ENCODE measurements at places on chromosomes 1 and 21.
A peak's percentile ranks its signal among the peaks of the same experiment; 100 is the strongest.

GRCh38 chr1:198455966-198456365 lies 84.5 kb downstream of the ATP6V1G3 start:
- DNase-seq, result no peak

- DNase-seq, result no peak
These were observed 13.3 kb downstream of the ARHGEF19 start for GRCh38 chr1:16199157-16199501.

- DNase-seq, result no peak
These were observed 39.7 kb downstream of the EIF2B3 start for GRCh38 chr1:44946725-44947062.

DNA sequence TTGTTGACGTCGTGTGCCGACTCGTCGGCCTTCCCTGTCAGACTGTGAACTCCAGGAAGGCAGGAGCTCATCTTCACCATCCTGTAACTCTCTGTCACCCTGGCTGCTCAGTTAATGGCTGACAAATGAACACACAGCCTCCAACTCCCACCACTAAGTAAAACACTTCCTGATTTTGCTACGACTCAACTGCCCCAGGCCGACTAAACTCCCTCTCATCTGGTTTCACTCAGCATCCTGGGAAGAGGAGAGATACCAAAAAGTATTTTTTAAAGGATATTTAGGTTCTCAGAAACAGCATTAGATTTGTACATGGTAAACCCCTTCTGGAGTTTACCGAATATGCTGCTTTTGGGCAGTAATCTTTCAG lies 18.2 kb upstream of the LHX4 start:
- no peak for DNase-seq

DNA sequence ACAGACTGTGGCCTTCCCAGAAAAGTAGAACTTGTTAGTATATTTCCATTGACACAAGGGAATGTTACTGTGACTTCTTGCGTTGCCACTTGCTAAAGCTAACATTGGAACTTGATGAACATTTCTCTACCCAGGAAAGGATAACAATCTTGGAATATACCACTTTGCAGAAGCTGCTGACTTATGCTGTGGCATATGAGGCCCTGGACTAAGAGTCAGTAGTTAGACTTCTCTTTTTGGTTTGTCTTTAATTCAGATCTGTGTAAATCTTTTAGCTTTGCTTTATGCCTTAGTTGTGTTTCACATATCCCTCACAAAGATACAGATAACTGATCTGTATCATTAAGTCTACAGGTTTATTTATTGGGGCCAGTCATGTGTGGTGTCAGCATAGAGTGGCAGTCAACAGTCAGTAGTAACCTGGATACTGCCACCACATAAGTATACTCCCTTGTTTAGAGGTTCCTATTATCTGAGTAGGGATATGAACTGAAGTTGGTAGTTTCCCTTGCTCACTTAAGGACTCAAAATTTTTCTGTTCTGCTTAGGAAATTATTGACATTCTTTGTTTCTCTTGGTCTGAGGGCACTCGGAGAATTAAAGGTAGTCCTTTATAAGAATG lies 14.7 kb downstream of the RNF2 start:
- DNase-seq, result no peak

DNA sequence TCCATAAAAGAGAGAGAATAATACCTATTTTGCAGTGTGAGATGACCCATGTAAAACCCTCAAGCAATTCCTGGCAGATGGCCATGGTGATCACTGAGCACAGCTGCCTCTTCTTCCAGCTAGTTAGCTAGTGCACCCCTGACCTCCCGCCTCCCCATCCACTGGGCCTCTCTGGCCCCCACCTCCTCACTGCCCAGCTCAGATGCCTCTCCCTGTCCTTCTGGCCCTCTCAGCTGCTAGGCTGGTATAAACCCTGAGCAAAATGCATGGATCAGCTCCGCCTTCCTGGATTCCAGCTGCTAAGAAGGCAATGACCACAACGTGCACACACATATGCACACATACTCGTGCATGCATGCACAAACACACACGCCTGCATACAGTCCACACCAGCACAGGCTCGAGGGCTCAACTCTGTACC lies 117.2 kb downstream of the DMRTB1 start:
- no peak for DNase-seq

DNA sequence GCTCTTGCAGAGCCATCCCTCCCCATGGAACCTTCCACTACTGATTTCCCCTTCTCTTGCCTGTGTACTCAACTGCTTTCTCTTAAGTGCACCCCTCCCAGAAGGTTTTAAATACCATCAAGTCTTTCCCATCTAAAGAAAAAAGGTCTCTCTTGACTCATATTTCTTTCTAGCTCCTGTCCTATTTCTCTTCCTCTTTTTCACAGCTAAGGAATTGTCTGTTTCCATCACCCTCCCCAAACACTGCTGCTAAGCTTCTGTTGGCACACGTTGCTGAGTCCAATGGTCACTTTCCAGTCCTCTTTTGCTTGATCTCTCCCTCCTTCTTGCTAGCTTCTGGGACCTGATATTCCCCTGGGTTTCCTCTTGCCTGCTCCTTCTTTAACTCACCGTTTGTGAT lies 13.3 kb upstream of the GNL2 start:
- no peak for DNase-seq

DNA sequence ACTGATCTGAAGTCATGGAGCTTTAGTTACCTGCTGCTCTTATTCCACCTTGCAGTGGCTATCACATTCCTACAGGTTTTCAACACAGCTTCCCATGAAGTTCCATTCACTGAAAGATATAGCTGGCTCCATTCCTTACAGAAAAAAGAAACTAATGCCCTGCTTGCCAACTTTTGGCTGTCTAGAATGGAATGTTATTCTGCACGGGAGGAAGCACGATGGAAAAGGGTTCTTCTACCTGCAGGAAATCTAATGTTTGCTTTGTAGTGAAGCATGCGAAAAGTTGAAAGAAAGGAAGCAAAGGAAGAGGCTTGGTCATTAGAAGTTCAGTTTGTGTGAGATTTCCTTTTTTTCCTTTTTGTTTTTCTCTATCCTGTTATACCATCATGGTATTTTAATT lies 32.6 kb downstream of the GIPC2 start:
- DNase-seq, result no peak

DNA sequence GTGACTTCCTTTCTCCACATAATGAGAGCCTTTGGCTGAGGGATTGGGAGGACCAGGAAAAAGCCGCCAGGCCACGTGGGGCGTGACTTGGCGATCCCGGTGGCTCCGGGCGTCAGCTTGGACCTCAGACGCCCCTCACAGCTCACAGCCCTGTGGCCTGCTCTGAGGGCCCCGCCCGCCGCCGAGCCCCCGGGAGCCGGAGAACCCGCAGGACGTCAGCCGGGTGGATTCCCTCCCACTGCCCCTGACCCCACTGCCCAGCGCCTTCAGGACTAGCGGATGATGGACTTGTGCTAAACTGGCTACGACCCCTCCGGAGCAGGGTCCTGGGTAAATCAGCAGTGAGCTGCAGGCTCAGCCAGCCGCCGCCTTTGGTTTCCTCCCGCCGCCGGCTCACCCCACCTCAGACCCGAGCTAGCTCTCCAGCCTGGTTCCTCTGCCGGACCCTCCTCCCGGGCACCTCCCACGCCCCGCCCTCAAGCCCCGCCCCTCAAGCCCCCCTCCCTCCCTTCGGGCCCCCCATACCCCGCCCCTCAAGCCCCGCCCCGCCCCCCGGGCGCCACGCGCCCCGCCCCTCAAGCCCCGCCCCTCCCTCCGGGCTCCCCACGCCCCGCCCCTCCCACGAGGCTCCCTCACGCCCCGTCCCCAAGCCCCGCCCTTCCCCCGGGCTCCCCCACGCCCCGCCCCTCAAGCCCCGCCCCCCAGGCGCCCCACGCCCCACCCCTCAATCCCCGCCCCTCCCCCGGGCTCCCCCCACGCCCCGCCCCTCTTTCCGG lies 10.0 kb upstream of the FAAP20 start:
- peak; percentile 61 for DNase-seq

- DNase-seq, result no peak
These were observed 19.0 kb downstream of the SLC37A1 start for GRCh38 chr21:42532466-42533181.

- DNase-seq, result no peak
These were observed 21.8 kb downstream of the TRPM2 start for GRCh38 chr21:44375281-44375651.

Data from NCI-H1930 (cell line).